ENCODE measurements at places on chromosomes 12 and 14.

DNA sequence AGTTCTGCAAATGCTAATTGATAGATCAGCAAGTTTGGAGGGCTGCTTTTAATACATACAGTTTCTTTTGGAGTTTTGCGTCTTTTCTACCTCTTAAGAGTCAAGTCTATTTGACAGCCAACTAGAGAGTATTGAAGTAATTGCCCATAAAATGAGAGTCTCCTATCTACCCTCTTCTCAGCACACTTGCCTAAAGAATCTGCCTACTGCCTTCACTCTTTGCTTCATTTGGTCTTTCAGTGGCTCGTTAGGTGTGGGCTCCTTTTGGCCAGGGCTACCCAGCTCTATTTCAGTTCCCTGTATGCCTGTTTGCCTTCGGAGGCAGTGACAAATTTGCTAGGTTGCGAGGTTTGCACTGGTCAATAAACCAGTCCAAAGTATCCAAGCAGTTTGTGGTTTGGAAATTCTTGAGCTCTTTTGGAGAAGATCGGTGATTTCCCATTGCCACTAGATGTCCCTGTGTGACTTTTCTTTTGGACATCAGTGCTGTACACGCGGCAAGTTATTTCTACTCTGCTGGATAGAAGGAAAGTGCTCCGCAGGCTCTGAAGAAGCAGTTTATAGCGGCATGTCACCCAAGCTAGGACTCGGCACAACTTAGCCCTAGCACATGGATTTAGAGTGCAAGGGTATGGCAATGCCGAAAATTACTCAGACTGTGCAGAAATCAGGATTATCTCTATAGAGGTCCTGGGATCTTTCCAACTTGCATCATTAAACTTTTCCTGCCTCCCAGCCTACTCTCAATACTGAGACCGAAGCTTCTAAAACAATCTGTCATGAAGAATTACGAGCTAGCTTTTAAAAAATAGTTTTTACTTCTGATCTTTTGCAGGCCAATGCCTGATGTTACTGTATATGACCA is 38.6 kb downstream of the MGST1 start:
- DNase-seq: no peak

- DNase-seq: no peak
Measured at GRCh38 chr12:45509187-45509586, 220.3 kb upstream of the ARID2 start.

GRCh38 chr14:36508418-36509068 is 11.5 kb downstream of the NKX2-1 start:
- DNase-seq: no peak

GRCh38 chr14:68405961-68406360 is 386.9 kb downstream of the ZFP36L1 start:
- no peak for DNase-seq

DNA sequence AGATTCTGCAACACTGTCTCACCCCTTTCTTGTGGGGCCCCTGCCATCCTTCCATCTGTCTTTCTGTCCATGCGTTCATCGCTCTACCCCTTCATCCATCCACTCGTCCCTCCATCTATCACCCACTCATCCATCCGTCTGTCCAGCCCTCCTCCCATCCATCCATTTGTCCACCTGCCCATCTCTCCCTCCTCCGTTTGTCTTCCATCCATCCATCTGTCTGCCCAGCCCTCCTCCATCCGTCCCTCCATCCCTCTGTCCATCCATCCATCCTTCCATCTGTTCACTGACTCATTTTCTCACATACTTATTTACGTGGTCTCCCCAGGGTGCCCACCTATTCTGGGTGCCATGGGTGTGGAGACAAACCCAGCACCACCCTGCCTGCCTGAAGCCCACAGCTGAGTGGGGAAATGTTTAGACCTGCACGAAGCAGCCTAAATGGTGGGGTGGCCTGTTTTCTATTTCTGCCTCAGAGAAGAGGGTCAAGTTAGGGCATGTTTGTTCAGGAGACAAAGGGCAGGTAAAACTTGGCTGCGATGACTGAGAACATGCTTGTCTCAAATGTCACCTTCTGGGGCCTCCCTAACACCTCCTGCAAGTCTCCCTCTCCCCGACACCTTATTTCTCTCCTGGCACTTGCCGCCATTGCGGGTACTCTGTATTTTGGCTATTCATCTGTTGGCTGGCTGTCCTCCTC is 2.8 kb upstream of the SLC25A47 start:
- no peak for DNase-seq

Data from CD4-positive, alpha-beta T cell treated with Interleukin-17A for 4 hours (primary cell).